Activated naive CD4-positive, alpha-beta T cell treated with Interleukin-2 at 50 U/mL for 16 hours (primary cell): ENCODE measurements at places on chromosomes 7 and 10.

GRCh38 chr7:7922684-7923385 lies 45.8 kb upstream of the GLCCI1 start:
- no peak for DNase-seq

DNA sequence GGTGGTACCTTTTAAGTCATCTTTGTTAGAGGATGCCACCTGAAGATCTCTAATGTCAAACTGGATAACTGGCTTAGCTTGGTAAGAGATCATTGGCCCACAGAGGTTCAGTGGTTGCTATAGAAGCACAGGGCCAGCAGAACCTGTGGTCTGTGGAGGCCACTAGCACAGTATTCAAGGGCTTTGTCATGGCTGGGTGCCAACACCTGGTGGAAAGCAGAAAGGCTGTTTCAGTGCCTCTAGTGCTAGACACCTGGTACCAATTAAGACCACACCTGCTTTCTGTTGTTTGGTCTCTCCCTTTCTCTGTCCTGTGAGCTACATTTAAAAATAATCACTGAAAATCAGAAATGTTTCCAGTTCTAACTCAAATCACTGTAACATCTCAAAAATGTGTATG lies 10.0 kb upstream of the PCGF5 start:
- DNase-seq, result no peak

DNA sequence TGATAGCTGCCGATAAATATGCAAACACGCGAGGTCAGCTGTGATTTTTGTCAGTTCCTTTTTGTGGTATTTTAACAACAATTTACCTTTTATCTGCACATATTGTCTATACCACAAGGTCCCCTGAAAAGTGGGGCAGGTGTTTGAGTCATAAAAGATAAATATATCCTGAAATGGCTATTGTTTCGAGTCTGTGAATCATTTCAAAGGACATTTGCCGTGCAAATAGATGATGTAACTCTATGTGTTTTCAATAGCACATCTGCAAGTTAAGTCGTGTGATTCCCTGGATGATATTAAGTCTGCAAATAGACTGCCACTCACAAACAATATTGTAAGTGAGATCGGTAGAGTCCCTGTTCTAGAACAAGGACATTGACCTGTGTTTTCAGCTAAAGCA lies 193.0 kb upstream of the PITRM1 start:
- no peak for DNase-seq

DNA sequence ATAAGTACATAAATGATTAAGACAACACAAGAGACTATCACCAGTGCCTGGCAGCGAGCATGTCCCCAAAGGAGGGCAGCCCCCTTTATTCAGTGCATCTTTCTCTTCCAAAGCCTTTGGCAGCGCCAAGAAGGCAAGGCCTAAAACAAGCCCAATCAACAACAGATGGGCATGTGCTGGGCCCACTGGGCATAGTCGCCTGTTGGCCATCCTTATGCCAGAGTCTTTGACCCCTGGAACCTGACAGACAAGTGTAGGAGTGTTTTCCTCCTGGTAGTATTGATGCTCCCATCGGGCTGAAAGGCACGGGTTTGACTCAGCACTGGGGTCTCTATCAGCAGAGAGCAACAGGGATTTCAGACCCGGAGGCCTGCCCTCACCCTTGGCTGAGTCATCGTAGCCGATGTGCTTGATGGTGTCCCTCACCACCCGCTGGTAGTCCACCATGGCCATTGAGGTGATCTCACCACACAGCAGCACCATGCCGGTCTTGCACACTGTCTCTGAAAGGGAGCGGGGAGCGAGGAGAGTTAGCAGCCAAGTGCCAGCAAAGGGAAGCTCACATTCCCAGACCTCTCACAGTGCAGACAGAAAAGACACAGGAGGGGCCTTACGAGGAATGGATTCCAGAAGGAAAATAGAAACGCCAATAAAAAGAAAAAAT lies 5.8 kb downstream of the MAT1A start:
- DNase-seq, result no peak

GRCh38 chr10:76357726-76358415 lies 926.4 kb downstream of the LRMDA start:
- no peak for DNase-seq

GRCh38 chr10:76546411-76546810 lies 1091.2 kb downstream of the KCNMA1 start:
- no peak for DNase-seq

GRCh38 chr7:148584154-148584827 lies 6.3 kb upstream of the C7orf33 start:
- DNase-seq, result no peak

GRCh38 chr7:66353547-66353946 lies 148.4 kb downstream of the TPST1 start:
- no peak for DNase-seq

DNA sequence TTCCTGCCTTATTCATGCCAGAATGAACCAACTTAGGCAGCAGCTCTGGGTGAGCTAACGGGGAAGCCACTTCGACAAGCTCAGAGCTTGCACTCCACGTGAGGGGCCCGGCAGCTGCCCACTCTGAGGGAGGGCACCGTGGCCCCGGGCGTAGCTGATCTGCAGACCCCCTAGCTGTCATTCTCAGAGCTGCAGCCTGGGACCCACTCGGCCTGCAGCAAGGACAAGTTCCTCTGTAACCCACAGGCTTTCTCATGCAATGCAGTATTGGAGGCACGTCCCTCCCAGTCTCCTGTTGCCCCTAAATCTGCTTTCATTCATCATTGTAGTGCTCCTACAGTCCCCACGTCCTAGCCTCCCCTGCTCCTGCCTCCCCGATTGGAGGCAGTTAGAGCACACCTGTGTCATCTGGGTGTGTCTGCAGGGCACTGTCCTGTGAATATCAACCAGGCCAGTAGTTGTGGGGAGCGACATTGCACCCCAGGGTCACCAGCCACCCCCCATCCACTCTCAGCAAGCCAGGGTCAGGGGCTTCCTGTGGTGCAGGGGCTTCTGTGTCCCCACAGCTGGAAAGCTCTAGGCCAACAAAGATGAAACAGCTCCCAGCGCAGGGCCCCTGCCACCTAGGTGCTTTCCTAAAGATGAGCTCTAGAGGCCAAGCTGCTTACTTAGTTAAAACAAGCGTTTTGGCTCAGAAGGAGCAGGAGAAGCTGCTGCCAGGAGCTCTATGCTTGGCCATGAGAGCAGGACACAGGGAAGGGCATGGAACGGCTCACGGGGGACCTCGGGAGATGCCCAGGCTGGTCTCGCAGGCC lies 333.6 kb downstream of the ADARB2 start:
- no peak for DNase-seq

GRCh38 chr7:41795276-41795833 lies 92.5 kb upstream of the INHBA start:
- DNase-seq, result no peak

DNA sequence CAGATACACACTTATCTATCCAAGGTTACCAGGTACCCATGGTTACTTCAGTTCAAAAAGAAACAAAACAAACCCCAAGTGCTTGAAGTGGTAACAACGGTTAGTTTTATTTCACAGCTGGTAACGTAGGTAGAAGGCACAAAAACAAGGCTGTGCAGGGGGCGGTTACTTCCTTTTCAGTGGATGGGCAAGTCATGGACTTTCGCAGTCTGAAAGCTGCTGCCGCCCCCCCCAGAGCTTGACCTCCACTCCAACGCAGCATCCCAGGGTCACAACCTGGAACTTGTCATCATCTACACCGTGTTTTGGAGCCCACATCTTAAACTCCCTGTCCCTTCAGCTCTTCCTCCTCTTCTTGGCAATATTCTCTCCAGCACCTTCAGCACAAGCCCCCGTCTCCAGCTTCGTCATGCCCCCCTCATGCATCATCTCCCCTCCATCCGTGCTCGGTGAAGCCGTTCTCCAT lies 181.2 kb upstream of the ITGB1 start:
- peak; percentile 75 for DNase-seq

DNA sequence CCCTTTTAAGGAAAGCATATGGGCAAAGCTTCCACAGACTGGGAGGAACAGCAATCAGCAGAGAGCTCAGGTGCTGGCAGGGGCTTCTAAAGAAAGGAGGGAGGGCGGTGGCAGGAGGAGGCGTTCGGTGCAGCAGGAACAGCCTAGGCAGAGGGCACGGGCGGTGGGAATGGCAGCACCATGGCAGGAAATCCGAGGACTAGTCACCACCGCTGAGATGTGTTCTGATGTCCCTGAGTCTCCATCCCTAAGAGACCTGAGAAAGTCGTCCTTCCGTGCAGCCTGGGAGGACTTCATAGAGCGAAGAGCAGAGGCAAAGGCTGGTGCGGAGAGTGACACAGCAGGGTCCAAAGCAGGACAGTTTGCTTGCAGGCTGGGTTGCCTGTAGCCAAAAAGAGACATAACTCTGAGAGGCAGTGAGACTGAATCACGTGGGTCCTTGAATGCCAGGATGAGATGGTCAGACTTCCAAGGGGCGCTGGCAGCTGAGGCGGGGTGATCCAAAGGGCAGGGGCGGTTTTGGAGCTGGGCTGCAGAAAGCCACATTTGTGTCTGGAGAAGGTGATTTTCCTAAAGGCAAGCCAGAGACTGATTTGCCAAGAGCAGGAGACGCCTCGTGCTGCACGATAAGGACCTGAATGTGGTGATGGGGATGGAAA lies 35.8 kb upstream of the GRID1 start:
- no peak for DNase-seq

DNA sequence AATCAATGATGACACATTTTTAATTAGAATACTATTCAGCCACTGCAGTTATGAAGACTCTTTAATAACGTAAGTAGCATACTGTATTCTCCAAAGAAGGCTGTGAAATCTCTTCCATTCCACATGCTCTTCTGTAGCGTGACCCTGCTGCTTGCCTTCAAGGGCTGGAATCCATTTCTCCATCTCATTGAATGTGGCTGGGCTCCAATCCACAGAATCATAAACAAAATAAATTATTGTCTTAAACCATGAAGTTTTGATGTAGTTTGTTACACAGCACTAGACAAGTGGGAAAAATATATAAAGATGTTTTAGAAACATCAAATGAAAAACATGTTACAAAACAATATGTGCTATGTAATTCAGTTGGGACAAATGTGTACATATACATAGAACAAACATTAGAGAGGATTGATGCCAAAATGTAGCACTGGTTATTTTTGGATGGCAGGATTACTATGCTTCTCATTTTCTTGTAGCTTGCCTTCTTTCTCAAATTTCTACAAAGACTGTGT lies 410.8 kb upstream of the PODXL start:
- no peak for DNase-seq

- no peak for DNase-seq
These were observed 158.5 kb upstream of the RHEB start for GRCh38 chr7:151678227-151678604.

DNA sequence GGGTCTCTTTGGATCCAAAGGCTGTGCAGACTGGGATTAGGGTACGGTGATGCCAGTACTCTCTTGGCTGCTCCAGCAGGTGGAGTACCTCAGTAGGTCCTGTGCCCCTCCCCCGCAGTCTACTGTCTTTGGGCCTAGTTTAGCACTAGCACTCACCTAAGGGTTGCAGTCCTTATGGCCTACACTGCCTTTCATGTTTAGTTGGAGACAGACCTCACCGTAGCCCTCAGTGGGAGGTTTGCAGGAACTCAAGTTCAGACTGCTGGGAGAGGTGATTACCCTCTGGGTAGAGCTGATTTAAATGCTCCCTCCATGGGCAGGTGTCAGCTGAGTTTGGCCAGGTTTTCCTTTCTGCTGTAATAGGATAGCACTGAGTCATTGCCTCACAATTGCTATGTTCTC lies 210.8 kb upstream of the TMEM196 start:
- no peak for DNase-seq

DNA sequence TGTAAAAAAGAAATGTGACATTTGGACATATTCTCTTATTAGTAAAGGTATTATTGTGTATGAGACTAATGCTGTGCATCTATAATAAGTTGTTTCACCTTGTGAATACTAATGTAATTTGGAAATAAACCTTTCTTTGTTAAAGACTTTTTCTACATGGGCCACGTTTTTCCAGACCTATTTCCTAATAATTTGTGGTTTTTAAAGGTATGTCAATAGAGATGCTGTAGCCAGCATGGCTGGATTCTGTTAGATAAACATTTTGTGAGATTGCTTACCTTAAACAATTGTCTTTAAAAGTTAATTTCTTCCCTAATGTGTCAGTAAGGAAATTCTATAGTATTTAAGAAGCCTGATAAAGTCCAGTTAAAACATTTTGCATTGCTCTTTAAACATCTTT lies 56.0 kb downstream of the KAT6B start:
- DNase-seq, result no peak

- DNase-seq, result no peak
These were observed 35.9 kb downstream of the HIPK2 start for GRCh38 chr7:139741789-139742344.

- DNase-seq, result no peak
These were observed 549.6 kb downstream of the HTR7 start for GRCh38 chr10:90308223-90308622.

DNA sequence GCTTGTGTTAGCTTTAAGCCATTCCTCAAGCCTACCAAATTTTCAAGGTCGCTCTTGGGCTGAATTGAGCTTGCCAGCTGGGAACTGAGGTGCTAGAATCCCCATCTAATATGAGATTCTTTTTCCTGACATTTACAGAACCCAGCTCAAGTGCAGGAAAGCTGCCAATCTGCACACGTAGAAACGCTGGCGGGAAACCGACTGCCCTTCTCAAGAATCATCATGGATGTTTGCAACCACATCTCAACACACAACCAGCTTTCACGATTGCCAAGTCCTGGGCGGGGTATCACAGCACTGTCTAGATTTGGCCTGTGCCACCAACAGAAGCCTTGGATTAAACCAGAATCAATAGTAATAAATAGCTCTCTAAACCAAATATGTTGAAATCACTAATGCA lies 203.7 kb downstream of the DIP2C start:
- DNase-seq, result no peak

DNA sequence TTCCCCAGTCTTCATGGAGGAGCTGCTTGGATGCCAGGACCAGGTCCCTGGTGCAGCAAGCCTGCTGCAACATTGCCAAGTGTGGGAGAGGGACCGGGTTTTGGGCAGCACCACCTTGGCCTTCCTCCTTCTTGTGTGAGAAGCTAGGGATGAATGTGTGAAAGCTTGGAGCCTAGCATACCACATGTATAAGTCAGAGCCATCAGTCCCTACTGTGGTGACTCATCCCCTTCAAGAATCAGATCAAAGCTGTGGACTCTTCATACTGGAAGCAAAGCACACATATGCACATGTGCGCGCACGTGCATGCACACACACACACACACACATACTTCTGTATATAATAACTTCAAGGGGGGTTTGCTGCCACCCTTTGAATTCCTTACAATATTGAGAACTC lies 527.8 kb downstream of the LRMDA start:
- DNase-seq, result no peak

DNA sequence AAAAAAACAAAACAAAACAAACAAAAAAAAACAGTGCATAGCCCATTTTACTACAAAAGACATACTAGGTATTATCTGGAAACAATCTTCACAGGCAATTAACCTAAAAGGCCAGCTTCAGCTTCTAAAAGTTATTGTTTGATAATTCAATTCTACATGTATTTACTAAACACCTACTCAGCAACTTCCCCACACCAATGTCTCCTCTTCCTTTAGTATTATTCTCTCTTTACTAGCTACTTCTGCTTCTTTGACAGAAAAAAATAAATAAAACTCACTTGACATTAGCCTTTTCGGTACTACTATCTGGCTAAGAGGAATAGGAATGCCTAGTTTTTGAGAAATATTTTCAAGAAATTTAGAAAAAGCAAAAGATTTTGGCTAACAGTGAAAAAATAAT lies 2.8 kb downstream of the TM9SF3 start:
- no peak for DNase-seq

- peak; percentile 26 for DNase-seq
These were observed 649 bp downstream of the ACTR3B start for GRCh38 chr7:152759949-152760853.

- DNase-seq, result no peak
These were observed 6.2 kb upstream of the TSPAN15 start for GRCh38 chr10:69445041-69445440.

GRCh38 chr10:111822661-111823060 lies 360.9 kb downstream of the GPAM start:
- DNase-seq, result no peak

- DNase-seq, result no peak
These were observed 25.4 kb downstream of the PPP2R2D start for GRCh38 chr10:131926253-131926652.
